ENCODE measurements at places on chromosomes 7 and 10. TPM values are rescaled to one million over a fixed set of nuclear protein-coding genes. Genes with fewer than 3 reads are reported as not detected.

GRCh38 chr10:6114299-6114698 is 25.5 kb downstream of the RBM17 start:
- peaks cover 60% of the 10 kb centered on the region for H3K36me3 ChIP-seq
- peak overlapping the region; percentile 9 for H3K27ac ChIP-seq
- no peak overlapping the region for H3K4me3 ChIP-seq
- H3K4me1 ChIP-seq: no peaks in the 10 kb centered on the region
- DNase-seq: no peak

- no peak for DNase-seq
- no peaks in the 10 kb centered on the region for H3K4me1 ChIP-seq
- no peak overlapping the region for H3K4me3 ChIP-seq
- no peaks in the 10 kb centered on the region for H3K36me3 ChIP-seq
- no peaks in the 10 kb centered on the region for H3K27me3 ChIP-seq
These were observed 97.5 kb upstream of the PAX2 start for GRCh38 chr10:100647928-100648327.

GRCh38 chr7:22469371-22470143 is 30.4 kb downstream of the STEAP1B start:
- H3K4me1 ChIP-seq: no peaks in the 10 kb centered on the region
- no peak overlapping the region for H3K27ac ChIP-seq
- no peaks in the 10 kb centered on the region for H3K36me3 ChIP-seq
- DNase-seq: no peak
- no peak overlapping the region for H3K4me3 ChIP-seq

GRCh38 chr10:47151920-47152319 is 148.1 kb upstream of the GDF10 start:
- no peaks in the 10 kb centered on the region for H3K27me3 ChIP-seq
- no peaks in the 10 kb centered on the region for H3K36me3 ChIP-seq
- H3K4me1 ChIP-seq: no peaks in the 10 kb centered on the region
- no peak for DNase-seq
- H3K4me3 ChIP-seq: no peak overlapping the region

DNA sequence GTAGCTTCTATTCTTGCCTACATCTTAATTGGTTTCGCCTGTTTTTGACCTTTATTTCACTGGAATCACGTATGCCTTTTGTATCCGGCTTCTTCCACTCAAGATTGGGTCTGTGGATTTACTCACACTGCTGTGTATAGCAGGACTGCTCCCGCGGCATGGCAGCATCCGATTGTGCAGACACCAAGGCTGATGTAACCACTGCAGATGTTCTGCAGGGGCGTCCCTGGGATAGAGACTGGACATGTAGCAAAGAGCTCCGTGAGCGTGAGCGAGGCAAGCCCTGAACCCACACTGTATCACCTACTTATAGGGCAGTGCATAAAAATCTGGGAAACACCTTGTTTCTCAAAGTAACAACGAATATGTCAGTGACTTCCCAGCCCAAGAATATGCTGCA is 11.4 kb upstream of the IDI2 start:
- H3K36me3 ChIP-seq: no peaks in the 10 kb centered on the region
- H3K4me1 ChIP-seq: no peaks in the 10 kb centered on the region
- DNase-seq: no peak
- no peak overlapping the region for H3K4me3 ChIP-seq
- no peak overlapping the region for H3K27ac ChIP-seq

- H3K4me1 ChIP-seq: no peaks in the 10 kb centered on the region
- H3K36me3 ChIP-seq: no peaks in the 10 kb centered on the region
- no peak overlapping the region for H3K27ac ChIP-seq
- no peak overlapping the region for H3K4me3 ChIP-seq
These were observed 29.3 kb downstream of the ARL4A start for GRCh38 chr7:12716722-12717121.

Gene SEMA3A
- not detected for total RNA-seq
